ENCODE measurements at places on chromosomes 5 and 9.

GRCh38 chr9:21927752-21928151 lies 66.4 kb downstream of the CDKN2A start:
- H3K27ac ChIP-seq: no peak overlapping the region
- H3K27me3 ChIP-seq: no peaks in the 10 kb centered on the region
- H3K4me1 ChIP-seq: no peaks in the 10 kb centered on the region
- H3K36me3 ChIP-seq: peaks cover 2% of the 10 kb centered on the region
- no peak for DNase-seq
- H3K4me3 ChIP-seq: no peak overlapping the region

DNA sequence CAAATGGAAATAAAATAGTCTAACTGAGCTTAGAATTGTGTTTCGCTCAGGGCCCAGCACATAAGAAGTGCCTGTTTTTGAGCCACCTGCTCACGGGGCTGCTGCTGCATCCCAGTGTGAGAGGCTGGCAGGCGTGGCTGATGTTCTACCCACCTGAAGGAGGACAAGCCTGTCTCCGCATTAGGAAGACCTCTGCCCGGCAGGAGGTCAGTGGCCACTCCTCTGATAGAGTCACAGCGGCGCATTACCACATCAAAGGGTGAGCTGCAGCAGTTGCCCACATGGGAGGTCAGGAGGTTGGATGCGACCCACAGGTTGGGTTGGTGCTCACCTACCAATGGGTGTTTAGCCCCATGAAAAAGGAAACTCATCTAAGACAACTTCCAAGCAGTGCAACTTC lies 3.7 kb upstream of the SLC6A7 start:
- no peak for DNase-seq
- H3K36me3 ChIP-seq: no peaks in the 10 kb centered on the region
- no peaks in the 10 kb centered on the region for H3K4me1 ChIP-seq
- H3K27me3 ChIP-seq: peaks cover 96% of the 10 kb centered on the region
- no peak overlapping the region for H3K27ac ChIP-seq

- H3K4me3 ChIP-seq: no peak overlapping the region
- peaks cover 16% of the 10 kb centered on the region for H3K4me1 ChIP-seq
- peaks cover 4% of the 10 kb centered on the region for H3K27me3 ChIP-seq
Observed at GRCh38 chr5:141633871-141634561, 2.6 kb downstream of the HDAC3 start.

GRCh38 chr5:175337680-175338079 lies 106.3 kb downstream of the DRD1 start:
- no peak overlapping the region for H3K4me3 ChIP-seq
- no peak for DNase-seq
- no peaks in the 10 kb centered on the region for H3K4me1 ChIP-seq
- no peaks in the 10 kb centered on the region for H3K27me3 ChIP-seq
- no peaks in the 10 kb centered on the region for H3K36me3 ChIP-seq

GRCh38 chr5:134521841-134522240 lies 3.6 kb upstream of the JADE2 start:
- peaks cover 4% of the 10 kb centered on the region for H3K4me1 ChIP-seq
- no peaks in the 10 kb centered on the region for H3K36me3 ChIP-seq
- no peak overlapping the region for H3K27ac ChIP-seq
- H3K4me3 ChIP-seq: no peak overlapping the region
- peaks cover 11% of the 10 kb centered on the region for H3K27me3 ChIP-seq

DNA sequence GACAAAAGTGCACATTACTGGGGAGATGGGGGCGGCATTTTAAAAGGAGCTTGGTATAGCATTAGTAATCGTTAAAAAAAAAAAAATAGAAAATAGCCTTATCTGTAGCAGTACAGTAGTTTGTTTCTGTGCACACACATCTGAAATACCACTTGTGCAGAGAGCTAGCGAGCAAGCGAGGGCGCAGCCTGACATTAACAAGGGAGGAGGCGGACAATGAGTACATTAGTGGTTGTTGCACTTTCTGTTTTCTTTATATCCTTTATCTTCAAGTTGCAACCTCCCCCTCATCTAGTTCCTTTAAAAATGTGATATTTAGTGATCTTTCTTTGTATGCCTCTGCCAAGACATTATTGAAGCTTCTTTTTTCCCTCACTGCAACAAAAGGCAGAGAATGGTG lies 880 bp upstream of the PTPDC1 start:
- no peaks in the 10 kb centered on the region for H3K27me3 ChIP-seq
- peaks cover 18% of the 10 kb centered on the region for H3K36me3 ChIP-seq
- peaks cover 19% of the 10 kb centered on the region for H3K4me1 ChIP-seq
- no peak for DNase-seq

GRCh38 chr5:43156388-43156787 lies 35.6 kb upstream of the NIM1K start:
- H3K27me3 ChIP-seq: no peaks in the 10 kb centered on the region
- no peak overlapping the region for H3K27ac ChIP-seq
- no peaks in the 10 kb centered on the region for H3K4me1 ChIP-seq

DNA sequence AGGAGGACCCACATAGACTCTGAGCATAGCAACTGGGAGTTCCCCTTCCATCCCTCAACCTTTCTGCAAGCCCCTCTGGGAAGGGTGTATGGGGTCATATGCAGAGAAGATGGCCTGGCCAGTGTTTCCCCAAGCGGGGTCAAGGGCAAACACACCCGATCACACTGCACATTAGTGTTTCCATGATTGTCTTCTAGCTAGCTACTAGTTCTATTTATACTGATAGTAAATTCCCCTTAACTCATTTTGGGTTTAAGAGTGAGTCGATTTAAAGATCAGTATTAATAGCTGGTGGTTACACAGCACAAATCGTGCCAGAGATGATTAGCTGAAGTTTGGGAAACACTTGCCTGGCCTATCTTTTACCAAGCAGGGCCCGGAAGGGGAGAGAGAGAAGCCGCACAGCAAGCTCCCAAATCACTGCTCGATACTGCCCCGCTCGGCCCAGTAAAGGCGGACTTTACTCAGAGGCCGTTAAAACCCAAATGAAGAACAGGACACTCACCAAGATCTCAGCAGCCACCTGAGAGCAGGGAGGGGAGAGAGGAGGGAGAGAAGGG lies 29.4 kb upstream of the TNIP1 start:
- H3K27me3 ChIP-seq: no peaks in the 10 kb centered on the region
- H3K4me3 ChIP-seq: no peak overlapping the region
- DNase-seq: no peak

DNA sequence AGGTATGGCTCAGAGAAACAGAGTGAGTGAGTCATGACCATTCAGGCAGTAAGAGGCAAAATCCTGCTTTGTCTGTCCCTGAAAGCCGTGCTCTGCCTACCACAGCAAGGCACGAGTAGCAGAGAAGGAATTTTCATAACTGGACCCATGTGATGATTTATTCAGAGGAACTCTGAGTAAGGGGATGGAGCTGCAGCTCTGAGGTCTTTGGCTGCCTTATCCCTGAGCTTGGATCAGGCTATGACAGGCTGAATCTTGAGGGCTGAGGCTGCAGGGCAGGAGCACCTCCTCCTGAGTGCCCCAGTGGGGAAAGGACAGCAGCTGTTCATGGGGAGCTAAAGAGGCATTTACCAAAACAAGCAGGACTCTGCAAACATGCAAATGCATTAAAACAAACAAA lies 183.4 kb downstream of the PAPPA start:
- H3K4me3 ChIP-seq: no peak overlapping the region
- peaks cover 60% of the 10 kb centered on the region for H3K36me3 ChIP-seq
- DNase-seq: no peak
- peaks cover 28% of the 10 kb centered on the region for H3K4me1 ChIP-seq

DNA sequence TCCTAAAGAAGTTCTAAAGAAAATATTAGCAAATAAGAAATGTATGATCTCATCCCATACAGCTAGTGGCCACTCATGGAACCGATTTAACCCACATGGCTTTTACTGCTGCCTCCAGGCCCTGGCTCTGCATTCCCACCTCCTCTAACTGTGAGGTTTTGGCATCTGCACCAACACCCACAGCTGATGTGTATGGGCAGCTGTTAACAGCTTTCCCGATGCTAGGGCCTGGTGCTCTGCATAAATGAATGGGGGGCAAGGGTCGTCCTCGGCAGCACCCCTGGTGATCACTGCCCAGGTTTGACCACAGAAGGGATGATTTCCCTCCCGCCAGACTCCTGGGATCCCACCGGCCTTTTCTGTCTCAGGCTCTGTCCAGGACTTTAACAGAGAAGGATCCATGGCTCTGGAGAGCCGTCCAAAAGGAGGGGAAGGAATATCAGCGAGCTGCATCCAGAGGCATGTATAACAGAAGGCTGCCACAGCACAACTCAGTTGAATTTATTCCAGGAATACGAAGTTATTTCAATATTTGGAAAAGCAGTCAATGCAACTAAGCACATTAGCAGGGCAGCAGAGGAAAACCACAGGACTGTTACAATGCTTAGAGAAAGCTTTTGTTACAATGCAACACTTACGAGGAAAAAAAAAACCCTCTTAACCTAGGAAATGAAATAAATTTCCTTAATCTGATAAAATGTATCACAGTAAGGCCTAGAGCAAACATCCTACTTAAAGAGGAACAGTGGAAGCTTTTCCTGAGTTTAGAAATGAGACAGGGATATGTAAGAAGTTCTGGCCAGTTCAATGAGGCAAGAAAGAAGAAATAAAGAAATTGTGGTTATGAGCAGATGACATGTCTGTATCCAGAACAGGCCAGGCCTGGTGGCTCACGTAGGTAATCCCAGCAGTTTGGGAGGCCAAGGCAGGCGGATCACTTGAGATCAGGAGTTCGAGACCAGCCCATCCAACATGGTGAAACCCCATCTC lies 63.1 kb downstream of the NACC2 start:
- H3K4me3 ChIP-seq: no peak overlapping the region
- no peaks in the 10 kb centered on the region for H3K27me3 ChIP-seq
- H3K4me1 ChIP-seq: no peaks in the 10 kb centered on the region

- no peak overlapping the region for H3K27ac ChIP-seq
- H3K4me3 ChIP-seq: no peak overlapping the region
- no peaks in the 10 kb centered on the region for H3K4me1 ChIP-seq
- no peak for DNase-seq
Observed at GRCh38 chr5:151434570-151435237, 12.7 kb upstream of the SLC36A1 start.

- H3K4me3 ChIP-seq: no peak overlapping the region
- DNase-seq: no peak
- no peaks in the 10 kb centered on the region for H3K4me1 ChIP-seq
Observed at GRCh38 chr9:114002271-114002985, 75.7 kb downstream of the AMBP start.

GRCh38 chr9:89725271-89725670 lies 120.5 kb downstream of the GADD45G start:
- no peaks in the 10 kb centered on the region for H3K4me1 ChIP-seq
- H3K36me3 ChIP-seq: no peaks in the 10 kb centered on the region
- DNase-seq: no peak

DNA sequence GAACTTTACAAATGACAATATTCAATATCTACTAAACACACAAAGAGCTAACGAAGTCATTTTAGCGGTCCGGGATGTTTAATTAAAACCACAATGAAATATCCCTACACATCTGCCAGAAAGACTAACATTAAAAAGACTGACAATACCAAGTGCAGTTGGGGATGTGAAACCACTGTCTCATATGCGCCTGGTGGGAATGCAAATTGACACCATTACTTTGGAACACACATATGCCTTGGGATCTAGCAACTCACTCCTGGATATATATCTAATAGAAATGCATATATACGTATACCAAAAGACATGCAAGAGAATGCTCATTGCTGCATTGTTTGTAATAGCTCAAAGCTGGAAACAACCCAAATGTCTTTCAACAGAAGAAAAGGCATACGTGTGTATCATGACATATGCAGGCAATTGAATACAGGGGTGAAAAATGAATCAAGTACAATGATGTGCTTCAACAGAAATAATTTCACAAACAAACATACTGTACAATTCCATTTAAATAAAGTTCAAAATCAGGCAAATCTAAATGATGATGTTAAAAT lies 153.3 kb downstream of the CARTPT start:
- no peaks in the 10 kb centered on the region for H3K36me3 ChIP-seq
- no peak overlapping the region for H3K4me3 ChIP-seq
- no peaks in the 10 kb centered on the region for H3K27me3 ChIP-seq
- H3K27ac ChIP-seq: no peak overlapping the region
- peaks cover 4% of the 10 kb centered on the region for H3K4me1 ChIP-seq
- no peak for DNase-seq

- H3K4me3 ChIP-seq: no peak overlapping the region
- no peak for DNase-seq
- peaks cover 17% of the 10 kb centered on the region for H3K4me1 ChIP-seq
- no peaks in the 10 kb centered on the region for H3K27me3 ChIP-seq
Observed at GRCh38 chr5:157539503-157540022, 36.0 kb downstream of the ADAM19 start.

- no peak for DNase-seq
- no peak overlapping the region for H3K27ac ChIP-seq
- H3K36me3 ChIP-seq: no peaks in the 10 kb centered on the region
- H3K4me3 ChIP-seq: no peak overlapping the region
- peaks cover 9% of the 10 kb centered on the region for H3K4me1 ChIP-seq
- H3K27me3 ChIP-seq: peaks cover 2% of the 10 kb centered on the region
Observed at GRCh38 chr9:4979239-4979638, 5.8 kb upstream of the JAK2 start.

GRCh38 chr9:18585996-18586395 lies 112.0 kb downstream of the ADAMTSL1 start:
- no peaks in the 10 kb centered on the region for H3K27me3 ChIP-seq
- no peak overlapping the region for H3K4me3 ChIP-seq
- no peaks in the 10 kb centered on the region for H3K4me1 ChIP-seq
- DNase-seq: no peak
- H3K27ac ChIP-seq: no peak overlapping the region
- no peaks in the 10 kb centered on the region for H3K36me3 ChIP-seq

DNA sequence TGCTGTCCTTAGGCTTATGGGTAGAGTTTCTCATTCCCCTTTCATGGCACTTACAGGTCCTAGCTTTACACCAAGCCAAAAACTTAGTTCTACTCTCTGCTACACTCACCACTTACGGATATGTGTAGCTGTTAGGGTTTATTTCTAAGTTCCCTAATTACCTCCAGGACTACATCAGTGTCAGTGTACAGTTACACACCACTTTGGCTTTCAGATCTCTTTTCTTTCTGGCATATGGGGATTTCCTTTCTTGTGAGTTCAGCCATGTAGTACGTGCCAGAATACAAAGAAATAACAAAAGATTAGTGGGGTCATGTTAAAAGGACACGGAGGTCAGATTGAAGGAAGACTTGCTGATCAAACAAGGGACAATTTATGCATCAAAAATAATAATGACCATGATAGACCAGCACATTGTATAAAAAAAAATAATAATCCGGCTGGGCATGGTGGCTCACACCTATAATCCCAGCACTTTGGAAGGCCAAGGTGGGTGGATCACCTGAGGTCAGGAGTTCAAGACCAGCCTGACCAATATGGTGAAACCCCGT lies 41.8 kb downstream of the LYRM7 start:
- no peak for DNase-seq
- H3K4me3 ChIP-seq: no peak overlapping the region
- no peaks in the 10 kb centered on the region for H3K36me3 ChIP-seq
- no peaks in the 10 kb centered on the region for H3K27me3 ChIP-seq
- H3K27ac ChIP-seq: no peak overlapping the region

GRCh38 chr5:111256128-111256527 lies 31.9 kb downstream of the CAMK4 start:
- H3K4me3 ChIP-seq: no peak overlapping the region
- no peaks in the 10 kb centered on the region for H3K27me3 ChIP-seq
- no peaks in the 10 kb centered on the region for H3K36me3 ChIP-seq
- no peaks in the 10 kb centered on the region for H3K4me1 ChIP-seq
- DNase-seq: no peak

GRCh38 chr5:153835891-153836515 lies 202.7 kb downstream of the FAM114A2 start:
- H3K36me3 ChIP-seq: no peaks in the 10 kb centered on the region
- no peaks in the 10 kb centered on the region for H3K27me3 ChIP-seq
- H3K27ac ChIP-seq: no peak overlapping the region
- DNase-seq: no peak
- no peaks in the 10 kb centered on the region for H3K4me1 ChIP-seq
